CD8-positive, alpha-beta memory T cell (primary cell): ENCODE measurements at places on chromosomes 6 and 20. TPM values are rescaled to one million over a fixed set of nuclear protein-coding genes. Genes with fewer than 3 reads are reported as not detected.

GRCh38 chr20:38665506-38666285 is 58.6 kb upstream of the SLC32A1 start:
- H3K36me3 ChIP-seq, result no peaks in the 10 kb centered on the region
- peaks cover 9% of the 10 kb centered on the region for H3K27me3 ChIP-seq
- DNase-seq, result no peak
- H3K4me1 ChIP-seq, result no peaks in the 10 kb centered on the region

C6orf52 gene
- total RNA-seq, result 6.8 TPM

VWA7 gene
- 1.7 TPM for total RNA-seq

DNA sequence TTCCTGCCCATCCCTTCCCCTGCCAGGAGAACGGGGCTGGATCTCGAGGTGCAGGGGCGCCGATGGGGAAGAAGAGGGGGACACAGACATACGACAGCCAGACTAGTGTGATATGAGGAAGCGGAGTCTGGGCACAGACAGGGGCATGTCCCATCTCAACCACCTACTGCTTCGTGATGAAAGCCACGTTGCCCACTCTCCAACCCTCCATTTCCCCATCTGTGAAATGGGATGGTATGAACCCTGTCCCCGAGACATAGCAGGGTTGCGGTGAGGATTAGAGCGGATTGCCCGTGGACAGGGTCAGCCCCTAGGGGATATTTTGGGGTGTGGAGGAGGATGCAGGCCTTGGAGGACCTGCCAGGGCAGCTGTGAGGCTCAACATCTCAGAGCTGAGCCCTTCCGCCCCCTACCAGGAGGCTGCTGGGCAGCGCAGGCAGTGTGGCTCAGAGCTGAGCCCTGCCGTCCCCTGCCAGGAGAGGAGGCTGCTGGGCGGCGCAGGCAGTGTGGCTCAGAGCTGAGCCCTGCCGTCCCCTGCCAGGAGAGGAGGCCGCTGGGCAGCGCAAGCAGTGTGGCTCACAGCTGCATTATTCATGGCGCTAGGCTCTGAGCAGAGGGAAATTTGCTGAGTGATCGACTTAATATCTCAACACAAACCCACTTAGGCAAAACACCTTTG is 71.7 kb downstream of the GRM4 start:
- no peak overlapping the region for H3K27ac ChIP-seq
- H3K36me3 ChIP-seq, result no peaks in the 10 kb centered on the region
- H3K27me3 ChIP-seq, result no peaks in the 10 kb centered on the region
- no peak for DNase-seq

DNA sequence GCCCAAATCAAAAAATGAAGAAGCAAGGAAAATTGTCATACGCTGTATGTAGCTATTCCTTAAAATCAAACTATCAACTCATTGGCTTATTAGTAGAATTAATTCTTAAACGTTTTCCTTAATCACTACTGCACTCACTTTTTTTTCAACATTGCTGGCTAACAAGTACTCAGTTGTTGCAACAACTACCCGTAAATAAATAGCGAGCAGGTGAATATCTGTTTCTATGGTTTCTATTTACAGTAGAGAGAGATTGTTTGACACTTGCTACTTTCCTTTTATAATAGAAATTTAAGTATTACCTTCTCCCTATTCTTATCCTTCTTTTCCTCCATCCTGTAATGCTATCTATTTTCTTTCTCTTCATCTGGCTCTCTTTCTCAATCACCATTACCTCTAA is 25.1 kb downstream of the FRK start:
- no peaks in the 10 kb centered on the region for H3K36me3 ChIP-seq
- H3K27ac ChIP-seq, result no peak overlapping the region
- no peak for DNase-seq
- no peaks in the 10 kb centered on the region for H3K27me3 ChIP-seq
- H3K4me1 ChIP-seq, result no peaks in the 10 kb centered on the region

DNA sequence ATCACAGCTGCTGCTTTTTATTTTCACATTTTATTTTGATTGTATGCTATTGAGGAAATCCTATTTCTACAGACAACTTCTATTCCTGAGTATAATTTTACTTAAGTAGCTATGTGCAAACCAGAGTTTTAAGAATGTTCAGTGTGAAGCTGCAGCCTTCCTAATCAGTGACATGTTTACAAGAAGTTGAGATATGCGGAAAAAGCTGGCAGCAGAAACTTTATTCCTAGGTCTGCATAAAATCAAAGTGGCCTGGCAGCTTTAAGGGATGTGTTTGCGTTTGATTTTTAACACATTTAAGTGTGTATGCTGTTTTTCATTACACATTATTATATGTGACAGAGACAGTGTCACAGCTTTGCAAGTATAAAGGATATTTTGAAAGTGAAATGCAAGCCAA is 26.3 kb downstream of the MAPK14 start:
- H3K36me3 ChIP-seq, result peaks cover 3% of the 10 kb centered on the region
- no peak overlapping the region for H3K27ac ChIP-seq
- no peaks in the 10 kb centered on the region for H3K27me3 ChIP-seq

DNA sequence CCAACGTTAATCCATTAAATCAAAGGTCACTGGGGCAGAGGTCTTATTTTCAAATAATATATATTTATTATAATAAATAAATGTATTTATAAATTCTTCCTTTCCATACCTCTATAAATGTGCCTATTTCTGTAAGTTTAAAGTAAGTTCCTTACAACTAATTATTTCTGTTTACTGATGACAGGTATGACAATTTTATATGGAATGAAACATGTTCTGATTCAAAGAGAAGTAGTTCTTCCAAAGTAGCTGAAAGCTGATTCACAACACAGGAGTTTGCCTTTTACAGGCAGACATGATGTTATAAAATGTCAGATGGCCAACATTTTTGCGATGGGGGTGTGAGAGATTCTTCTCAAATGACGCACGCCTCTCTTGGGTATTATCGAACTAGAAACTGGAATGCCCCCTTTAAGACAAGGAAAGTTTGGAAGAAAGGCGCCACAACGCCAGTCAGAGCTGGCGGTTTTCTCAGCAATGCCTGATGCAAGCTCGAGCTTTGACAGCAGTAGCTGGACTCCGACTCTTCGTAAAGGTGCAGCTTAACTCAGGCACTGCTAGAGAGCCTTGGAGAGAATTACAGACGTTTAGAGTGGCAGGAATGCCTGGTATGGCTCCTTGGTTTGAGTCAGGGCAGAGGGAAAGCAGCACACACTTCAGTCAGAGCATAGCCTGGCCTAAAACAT is 92.1 kb downstream of the FOXC1 start:
- H3K27ac ChIP-seq, result no peak overlapping the region
- no peaks in the 10 kb centered on the region for H3K27me3 ChIP-seq
- H3K36me3 ChIP-seq, result no peaks in the 10 kb centered on the region
- H3K4me1 ChIP-seq, result no peaks in the 10 kb centered on the region
- no peak for DNase-seq

CRIP3 gene
- not detected for total RNA-seq

FAM83B gene
- total RNA-seq, result not detected

DNA sequence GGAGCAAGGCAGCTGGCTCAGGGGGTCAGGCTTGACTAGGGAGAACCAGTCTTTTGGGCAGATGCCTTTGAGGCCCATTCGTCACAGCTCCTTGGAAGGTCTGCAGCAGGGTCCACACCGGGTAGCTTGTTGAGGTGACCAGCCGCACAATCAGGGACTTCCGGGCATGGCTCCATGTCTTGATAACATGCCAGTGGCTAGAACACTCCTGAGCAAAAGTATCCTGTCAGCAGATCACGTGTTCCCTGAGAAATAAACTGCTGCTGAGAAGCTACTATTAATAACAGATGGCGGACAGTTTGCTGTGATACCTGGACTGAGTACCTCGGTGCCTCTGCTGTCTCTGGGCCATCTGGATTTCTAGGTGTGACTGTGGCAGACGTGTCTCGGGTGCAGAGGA is 235.9 kb downstream of the PRKN start:
- no peaks in the 10 kb centered on the region for H3K4me1 ChIP-seq
- no peak for DNase-seq
- H3K4me3 ChIP-seq, result no peak overlapping the region
- no peaks in the 10 kb centered on the region for H3K36me3 ChIP-seq
- no peaks in the 10 kb centered on the region for H3K27me3 ChIP-seq

- no peak overlapping the region for H3K4me3 ChIP-seq
- H3K27me3 ChIP-seq, result no peaks in the 10 kb centered on the region
- DNase-seq, result no peak
- H3K36me3 ChIP-seq, result no peaks in the 10 kb centered on the region
These were observed 147.7 kb downstream of the ZNF217 start for GRCh38 chr20:53445932-53446331.

BHLHE23 gene
- total RNA-seq, result not detected

- H3K36me3 ChIP-seq, result no peaks in the 10 kb centered on the region
- no peak overlapping the region for H3K4me3 ChIP-seq
- H3K27me3 ChIP-seq, result no peaks in the 10 kb centered on the region
- no peak for DNase-seq
- H3K27ac ChIP-seq, result no peak overlapping the region
These were observed 195.5 kb downstream of the EPM2A start for GRCh38 chr6:145539831-145540230.

VEGFA gene
- 16.4 TPM for total RNA-seq

DNA sequence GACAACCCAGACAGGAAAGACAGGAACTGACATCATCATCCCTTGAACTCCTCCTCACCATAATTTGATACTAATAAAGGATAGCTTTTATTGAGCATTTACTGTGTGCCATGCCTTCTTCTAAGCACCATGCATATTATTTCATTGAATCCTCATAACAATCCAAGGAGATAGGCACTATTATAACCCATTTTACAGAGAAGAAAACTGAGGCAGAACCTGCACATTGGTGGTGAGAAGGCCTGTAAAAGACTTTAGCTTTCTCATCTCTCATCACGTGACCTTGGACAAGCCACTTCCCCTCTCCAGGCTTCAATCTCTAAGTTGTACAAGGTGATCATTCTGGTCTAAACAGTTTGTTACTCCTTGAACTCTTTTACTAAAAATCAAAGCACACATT is 34.5 kb upstream of the PREX1 start:
- H3K4me1 ChIP-seq, result no peaks in the 10 kb centered on the region
- H3K4me3 ChIP-seq, result no peak overlapping the region
- no peak overlapping the region for H3K27ac ChIP-seq

- H3K4me3 ChIP-seq, result no peak overlapping the region
- DNase-seq, result no peak
- H3K4me1 ChIP-seq, result peaks cover 9% of the 10 kb centered on the region
- H3K27ac ChIP-seq, result no peak overlapping the region
These were observed 4.7 kb downstream of the MCCD1 start for GRCh38 chr6:31533455-31533841.

DNA sequence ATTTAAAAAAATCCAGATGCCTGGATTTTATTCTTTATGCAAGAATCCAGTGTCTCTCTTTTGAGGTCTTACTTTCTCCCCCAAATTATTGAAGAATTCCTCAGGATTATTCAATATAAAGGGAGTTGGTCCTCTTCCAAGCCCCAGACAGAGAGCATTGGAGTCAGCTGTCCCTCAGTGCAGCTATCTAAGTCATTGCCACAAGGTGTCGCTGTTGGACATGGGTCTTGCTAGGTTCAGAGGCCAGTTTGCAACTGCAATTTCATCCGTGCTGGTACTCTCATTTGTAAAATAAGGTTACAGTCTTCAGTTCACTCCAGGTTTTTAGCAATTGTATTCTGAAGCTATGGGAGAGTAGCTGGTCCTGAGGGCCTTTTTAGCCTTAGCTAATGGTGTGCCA is 27.8 kb downstream of the CCN2 start:
- H3K4me3 ChIP-seq, result no peak overlapping the region
- no peaks in the 10 kb centered on the region for H3K4me1 ChIP-seq
- H3K36me3 ChIP-seq, result no peaks in the 10 kb centered on the region
- no peaks in the 10 kb centered on the region for H3K27me3 ChIP-seq
- no peak for DNase-seq
- no peak overlapping the region for H3K27ac ChIP-seq

C4B gene
- total RNA-seq, result 2.2 TPM

UBE2C gene
- total RNA-seq, result 130 TPM

SLC4A11 gene
- 3.5 TPM for total RNA-seq

- H3K4me3 ChIP-seq, result no peak overlapping the region
- no peaks in the 10 kb centered on the region for H3K27me3 ChIP-seq
- no peaks in the 10 kb centered on the region for H3K36me3 ChIP-seq
These were observed 193.3 kb upstream of the CCN2 start for GRCh38 chr6:132144456-132144855.

COL10A1 gene
- not detected for total RNA-seq

- H3K36me3 ChIP-seq, result no peaks in the 10 kb centered on the region
- no peaks in the 10 kb centered on the region for H3K27me3 ChIP-seq
- H3K4me1 ChIP-seq, result peaks cover 18% of the 10 kb centered on the region
- DNase-seq, result no peak
- H3K27ac ChIP-seq, result no peak overlapping the region
- H3K4me3 ChIP-seq, result no peak overlapping the region
These were observed 38.0 kb downstream of the CDYL start for GRCh38 chr6:4814212-4814611.

GRCh38 chr20:36744764-36745191 is 1.1 kb downstream of the NDRG3 start:
- H3K27ac ChIP-seq, result no peak overlapping the region
- H3K27me3 ChIP-seq, result no peaks in the 10 kb centered on the region
- H3K36me3 ChIP-seq, result no peaks in the 10 kb centered on the region
- H3K4me3 ChIP-seq, result no peak overlapping the region
- DNase-seq, result no peak

SAMD3 gene
- total RNA-seq, result 12.5 TPM

GGTLC1 gene
- not detected for total RNA-seq

GRCh38 chr20:24060851-24061590 is 72.4 kb upstream of the GGTLC1 start:
- H3K36me3 ChIP-seq, result no peaks in the 10 kb centered on the region
- no peaks in the 10 kb centered on the region for H3K27me3 ChIP-seq
- no peak for DNase-seq
- no peak overlapping the region for H3K27ac ChIP-seq
- H3K4me1 ChIP-seq, result peaks cover 6% of the 10 kb centered on the region
- no peak overlapping the region for H3K4me3 ChIP-seq

- H3K4me1 ChIP-seq, result peaks cover 38% of the 10 kb centered on the region
- H3K27ac ChIP-seq, result no peak overlapping the region
- no peaks in the 10 kb centered on the region for H3K36me3 ChIP-seq
- no peak overlapping the region for H3K4me3 ChIP-seq
- H3K27me3 ChIP-seq, result no peaks in the 10 kb centered on the region
- no peak for DNase-seq
These were observed 59.9 kb upstream of the HBS1L start for GRCh38 chr6:135114355-135115145.

GRCh38 chr6:87851674-87852299 is 149.8 kb upstream of the AKIRIN2 start:
- no peaks in the 10 kb centered on the region for H3K36me3 ChIP-seq
- H3K4me3 ChIP-seq, result no peak overlapping the region
- H3K4me1 ChIP-seq, result no peaks in the 10 kb centered on the region
- no peak overlapping the region for H3K27ac ChIP-seq
- DNase-seq, result no peak
- H3K27me3 ChIP-seq, result no peaks in the 10 kb centered on the region

DNA sequence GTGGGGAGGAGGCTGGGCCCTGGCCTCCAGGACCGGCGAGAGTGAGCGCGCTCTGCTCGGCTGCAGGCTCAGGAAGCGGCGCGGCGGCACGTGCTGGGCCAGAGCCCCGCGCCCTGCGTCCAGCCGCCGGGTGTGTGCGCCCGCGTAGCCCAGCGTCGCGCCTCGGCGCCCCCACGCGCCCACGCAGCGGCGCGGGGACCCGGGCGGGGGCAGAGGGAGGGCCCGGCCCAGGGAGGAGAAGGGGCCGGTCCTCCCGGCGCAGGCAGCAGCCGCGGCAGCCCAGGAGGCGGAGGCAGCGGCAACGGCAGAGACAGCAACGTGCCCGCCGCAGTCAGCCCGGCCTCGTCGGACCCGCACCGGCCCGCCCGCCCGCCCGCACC is at the start of gene EYA2:
EYA2 (plus strand) TSS at position 265 of the 380 bp plus-strand sequence. CDS start 95,168 bp downstream, outside the sequence.
- no peak within 1 kb of the TSS for H3K27ac ChIP-seq
- no peak within 1 kb of the TSS for H3K4me3 ChIP-seq
- H3K4me1 ChIP-seq, result no peaks in the 10 kb centered on the region
- no peak for DNase-seq
- H3K27me3 ChIP-seq, result no peaks in the 10 kb centered on the region

WFDC12 gene
- total RNA-seq, result not detected

CPNE5 gene
- total RNA-seq, result 0.59 TPM
